ENCODE measurements at places on chromosomes 12 and 14.

GRCh38 chr14:53855574-53855973, 101.1 kb downstream of the BMP4 start:
- DNase-seq, result no peak

- no peak for DNase-seq
Observed at GRCh38 chr12:113934946-113935345, 31.2 kb downstream of the RBM19 start.

- DNase-seq, result no peak
Observed at GRCh38 chr14:104582005-104582404, 2.4 kb downstream of the C14orf180 start.

DNA sequence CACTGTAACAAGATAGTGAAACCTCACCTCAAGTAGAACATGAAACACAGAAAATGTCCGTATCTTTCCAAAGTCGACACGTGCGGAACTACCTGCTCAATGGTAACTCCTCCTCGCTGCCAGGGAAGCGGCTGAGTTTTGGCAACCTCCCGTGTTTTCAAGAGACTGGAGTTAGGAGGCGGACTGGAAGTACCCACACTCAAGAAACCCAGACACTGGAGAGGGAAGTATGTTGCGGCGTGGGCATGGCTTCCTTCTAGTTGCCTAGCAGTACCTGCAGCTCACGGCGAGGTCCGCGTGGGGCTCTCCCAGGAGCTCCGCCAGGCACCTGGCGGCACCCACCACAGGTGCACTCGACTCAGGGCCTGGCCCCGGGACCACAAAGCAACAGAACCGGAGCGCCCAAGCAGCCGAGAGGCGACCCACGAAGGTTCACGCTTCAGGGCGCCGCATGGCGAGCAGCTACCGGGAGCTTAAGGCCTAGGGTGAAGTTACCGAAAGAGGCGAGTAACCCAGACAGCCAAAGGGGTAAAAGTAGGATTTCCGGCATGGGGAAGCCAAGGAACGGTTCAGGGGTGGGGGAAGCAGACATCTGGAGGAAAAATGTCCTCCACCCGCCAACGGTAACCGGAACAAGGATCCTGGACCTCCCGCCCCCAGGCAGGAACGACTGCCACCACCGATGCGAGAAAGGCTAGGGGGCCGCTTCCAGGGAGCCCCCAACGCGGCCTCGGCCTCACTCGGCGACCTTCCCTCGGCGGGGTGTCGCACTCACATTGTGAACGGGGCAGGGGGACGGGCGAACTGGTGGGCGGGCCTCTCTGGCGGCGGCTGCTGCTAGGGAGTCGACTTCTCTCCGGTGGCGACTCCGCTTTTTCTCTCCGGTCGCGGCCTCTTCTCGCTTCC, 608 bp downstream of the PTGES3 start:
- peak; percentile 76 for DNase-seq

GRCh38 chr12:119479121-119479561, 114.4 kb upstream of the TMEM233 start:
- no peak for DNase-seq

DNA sequence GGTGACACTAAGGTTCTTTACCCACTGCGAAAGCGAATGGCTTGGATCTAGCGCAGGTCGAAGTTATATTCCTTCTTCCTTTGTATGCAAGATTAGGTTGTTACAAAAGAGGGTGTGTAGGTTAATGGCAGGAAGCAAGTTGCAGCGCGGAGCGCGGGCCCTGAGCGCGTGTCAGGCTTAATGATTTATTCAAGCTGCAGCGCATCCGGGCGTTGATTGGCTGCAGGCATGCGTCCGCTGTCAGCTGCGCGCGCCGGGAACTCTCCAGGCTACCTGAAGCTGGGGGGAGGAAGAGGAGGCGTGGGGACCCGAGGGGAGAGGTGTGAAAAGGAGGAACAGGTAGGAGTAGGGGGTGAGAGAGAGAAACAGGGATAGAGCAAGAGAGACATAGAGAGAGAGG, 7.4 kb downstream of the ASCL1 start:
- peak; percentile 73 for DNase-seq

- peak; percentile 85 for DNase-seq
Observed at GRCh38 chr12:570921-571794, 92.1 kb downstream of the NINJ2 start.

- no peak for DNase-seq
Observed at GRCh38 chr12:62530596-62530995, 64.0 kb downstream of the MON2 start.

- DNase-seq, result peak; percentile 73
Observed at GRCh38 chr12:47377414-47378221, 297.9 kb upstream of the AMIGO2 start.

- DNase-seq, result no peak
Observed at GRCh38 chr14:73823339-73823885, 28.2 kb upstream of the PTGR2 start.

DNA sequence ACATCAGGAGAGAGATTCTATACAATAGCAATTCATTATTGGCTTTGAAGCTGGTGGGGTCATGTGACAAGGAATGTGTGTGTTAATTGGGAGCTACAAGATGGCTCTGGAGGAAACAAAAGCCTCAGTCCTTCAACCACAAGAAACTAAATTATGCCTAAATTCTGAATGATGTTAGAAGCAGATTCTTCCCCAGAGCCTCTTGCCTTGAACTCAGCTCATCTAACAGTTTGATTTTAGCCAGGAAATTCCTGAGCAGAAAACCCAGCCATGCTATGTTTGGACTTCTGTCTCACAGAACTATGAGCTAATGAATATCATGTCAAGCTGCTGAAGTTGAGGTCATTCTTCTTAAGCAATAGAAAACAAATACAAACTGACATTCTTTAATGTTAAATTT, 274.7 kb downstream of the SLC6A15 start:
- no peak for DNase-seq

- DNase-seq, result no peak
Observed at GRCh38 chr12:48934312-48934706, 9.0 kb upstream of the FKBP11 start.

All from left colon (tissue), 2 donors.